ENCODE measurements at places on chromosomes 2 and 18. TPM values are rescaled to one million over a fixed set of nuclear protein-coding genes. Genes with fewer than 3 reads are reported as not detected.

Gene CFAP53
- 0.30 TPM for total RNA-seq

Gene POMC
- not detected for total RNA-seq

Gene GPBAR1
- total RNA-seq = 0.31 TPM

Gene SH3BP4
- 43.6 TPM for total RNA-seq

Gene PLEK
- not detected for total RNA-seq

Gene ABCG5
- total RNA-seq = not detected

Gene PRSS56
- total RNA-seq = 0.21 TPM

Gene ABCG8
- total RNA-seq = not detected

Gene INHA
- total RNA-seq = 0.39 TPM

Gene TNP1
- total RNA-seq = not detected

Gene LRRTM4
- total RNA-seq = not detected

Gene KLHL29
- 6.2 TPM for total RNA-seq

Gene FAP
- 0.15 TPM for total RNA-seq

Gene GAL3ST2
- 0.42 TPM for total RNA-seq

Gene PTPRM
- total RNA-seq = 29.2 TPM

Gene DLX1
- total RNA-seq = 3.2 TPM

Gene IL37
- not detected for total RNA-seq

Gene ZSWIM2
- total RNA-seq = not detected

Gene DSEL
- total RNA-seq = 0.40 TPM

Gene RAB17
- 0.23 TPM for total RNA-seq

Gene CIB4
- 0.38 TPM for total RNA-seq

Gene AMER3
- total RNA-seq = not detected

Gene CYP20A1
- total RNA-seq = 8.8 TPM

Gene TUBA4A
- total RNA-seq = 280 TPM

Gene PID1
- 4.0 TPM for total RNA-seq

Gene CD8B2
- not detected for total RNA-seq

Gene DNAJC10
- total RNA-seq = 53.0 TPM

Gene PCARE
- total RNA-seq = not detected
